ENCODE measurements at places on chromosomes 2 and 18.

DNA sequence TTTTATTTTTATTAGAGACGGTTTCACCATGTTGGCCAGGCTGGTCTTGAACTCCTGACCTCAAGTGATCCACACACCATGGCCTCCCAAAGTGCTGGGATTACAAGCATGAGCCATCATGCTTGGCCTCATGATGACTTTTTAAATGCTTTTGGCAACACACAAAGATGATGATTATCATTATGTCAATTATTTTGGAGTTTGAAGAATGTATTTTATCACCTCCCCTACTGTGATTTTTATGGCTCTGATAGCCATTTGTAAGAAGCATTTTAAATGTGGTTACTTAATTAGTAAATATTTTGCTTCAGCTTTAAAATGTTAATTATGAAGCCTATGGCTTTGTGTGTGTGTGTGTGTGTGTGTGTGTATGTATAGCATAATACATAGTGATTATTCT, 45.1 kb upstream of the RAB27B start:
- DNase-seq, result no peak

DNA sequence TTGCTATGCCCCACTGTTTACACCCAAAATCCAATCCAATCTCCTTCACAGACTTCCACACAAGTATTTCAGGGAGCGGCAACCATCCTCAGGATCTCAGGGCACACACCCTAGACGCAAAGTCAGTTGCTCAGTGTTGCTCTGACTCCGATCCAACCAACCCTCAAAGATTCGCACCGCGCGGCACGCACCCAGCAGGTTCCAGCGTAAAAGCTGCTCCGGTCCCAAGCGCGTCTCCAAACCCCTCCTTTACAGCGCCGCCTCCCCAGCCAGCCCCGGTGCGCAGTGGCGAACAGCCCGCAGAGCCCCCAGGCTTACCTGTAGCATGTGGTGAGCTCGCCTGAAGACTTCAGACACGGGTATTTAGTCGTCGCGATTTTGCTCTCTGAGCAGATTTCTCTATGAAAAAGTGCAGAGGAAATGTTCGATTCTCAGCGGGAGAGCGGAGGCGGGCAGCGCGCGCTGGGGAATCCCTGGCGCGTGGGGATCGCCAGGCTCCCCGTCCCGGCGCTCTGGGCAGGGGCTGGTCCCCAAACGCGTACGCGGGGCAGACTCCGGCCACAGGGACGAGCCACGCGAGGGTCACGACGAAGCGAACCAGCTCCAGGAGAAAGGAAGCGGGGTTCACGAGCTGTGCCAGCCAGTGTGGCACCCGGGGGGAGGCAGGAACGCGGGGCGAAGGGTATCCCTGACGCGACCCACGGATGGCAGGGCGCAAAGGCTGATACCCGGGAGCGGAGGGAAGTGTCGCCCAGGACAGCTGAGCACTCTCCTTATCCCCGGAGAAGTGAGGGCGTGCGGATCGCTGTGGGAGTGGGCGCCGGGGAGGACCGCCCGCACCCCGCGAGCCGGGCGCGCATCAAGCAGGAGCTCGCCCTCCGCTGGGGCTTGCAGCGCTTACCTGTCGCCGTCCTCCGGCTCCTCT, 650 bp downstream of the CCBE1 start:
- peak; percentile 67 for DNase-seq

DNA sequence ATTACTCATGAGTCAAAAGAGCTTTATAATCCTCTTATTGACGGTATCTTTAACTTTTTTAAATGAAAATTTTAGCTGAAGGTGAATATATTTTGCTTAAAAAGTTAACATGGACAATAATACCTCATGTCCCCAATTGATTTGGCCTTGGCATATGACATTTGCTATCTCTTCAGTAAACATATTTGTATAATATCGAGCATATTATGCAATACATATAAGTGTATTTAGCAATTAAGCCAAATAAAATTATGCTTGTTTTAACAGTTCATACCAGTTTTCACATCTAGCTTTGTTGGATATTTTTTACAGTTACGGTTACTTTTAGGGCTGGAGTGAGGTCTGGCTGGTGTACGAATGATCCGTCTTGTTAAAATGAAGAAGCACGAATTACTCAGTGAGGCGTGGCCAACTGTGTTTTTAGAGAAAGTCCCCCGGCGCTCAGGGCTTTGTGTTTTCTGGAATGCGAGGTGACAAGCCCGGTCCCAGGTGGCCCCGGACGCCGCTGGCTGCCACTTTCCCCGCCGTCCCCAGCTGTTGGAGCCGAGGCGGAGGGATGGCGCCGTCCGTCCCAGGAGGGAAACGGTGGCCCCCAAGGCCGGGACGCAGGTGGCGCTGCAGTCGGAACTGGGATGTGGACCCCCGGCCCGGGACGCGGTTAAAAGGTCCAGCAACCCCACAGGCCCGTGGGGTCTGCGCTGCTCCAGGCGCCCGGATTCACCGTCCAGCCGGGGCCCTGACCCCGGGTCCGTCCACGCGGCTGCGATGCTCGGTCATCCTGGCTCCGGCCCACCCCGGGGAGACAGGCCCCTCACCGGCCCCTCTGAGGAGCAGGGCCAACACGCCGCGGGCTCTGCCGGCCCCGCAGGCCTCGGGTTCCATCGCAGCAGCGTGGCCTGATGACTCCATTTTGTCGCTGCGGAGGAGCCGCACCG, 41.3 kb downstream of the TMEM18 start:
- no peak for DNase-seq

DNA sequence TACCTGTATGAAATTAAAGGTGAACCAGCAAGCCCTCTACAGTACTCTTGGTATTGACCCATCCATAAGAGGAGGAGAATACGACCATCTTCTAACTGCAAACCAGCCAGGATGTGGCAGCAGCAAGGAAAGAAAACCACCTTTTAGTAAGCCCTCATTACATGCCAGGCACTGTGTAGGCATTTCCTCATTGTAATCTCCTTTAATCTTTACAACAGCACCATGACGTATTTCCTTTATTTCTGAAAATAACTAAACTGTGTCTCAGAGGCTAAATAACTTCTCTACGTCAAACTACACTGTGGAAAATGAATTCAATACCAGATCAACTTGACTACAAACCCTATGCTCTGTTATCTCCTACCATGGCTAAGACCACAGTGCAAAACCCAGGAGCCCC, 18.2 kb downstream of the WDR35 start:
- DNase-seq, result no peak

DNA sequence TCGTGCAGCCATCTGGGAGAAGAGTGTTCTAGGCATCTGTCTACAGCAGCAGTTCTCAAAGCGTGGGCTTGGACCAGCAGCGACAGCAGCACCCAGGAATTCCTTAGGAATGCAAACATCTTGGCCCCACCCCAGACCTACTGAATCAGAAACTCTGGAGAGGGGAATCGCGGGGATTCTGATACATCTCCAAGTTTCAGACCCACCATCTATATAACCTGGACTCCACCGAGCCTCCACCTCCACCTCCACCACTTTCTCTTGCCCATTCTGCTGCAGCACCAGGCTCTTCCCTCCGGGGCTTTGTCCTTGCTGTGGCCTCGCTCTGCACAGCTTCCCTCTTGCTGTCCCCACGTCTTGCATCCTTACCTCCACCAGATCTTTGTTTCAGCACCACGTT, 256.4 kb downstream of the BCL2 start:
- no peak for DNase-seq

GRCh38 chr2:123002660-123003248, 1022.3 kb upstream of the CNTNAP5 start:
- no peak for DNase-seq

GRCh38 chr2:18790509-18791171, 201.3 kb upstream of the NT5C1B start:
- DNase-seq, result no peak

DNA sequence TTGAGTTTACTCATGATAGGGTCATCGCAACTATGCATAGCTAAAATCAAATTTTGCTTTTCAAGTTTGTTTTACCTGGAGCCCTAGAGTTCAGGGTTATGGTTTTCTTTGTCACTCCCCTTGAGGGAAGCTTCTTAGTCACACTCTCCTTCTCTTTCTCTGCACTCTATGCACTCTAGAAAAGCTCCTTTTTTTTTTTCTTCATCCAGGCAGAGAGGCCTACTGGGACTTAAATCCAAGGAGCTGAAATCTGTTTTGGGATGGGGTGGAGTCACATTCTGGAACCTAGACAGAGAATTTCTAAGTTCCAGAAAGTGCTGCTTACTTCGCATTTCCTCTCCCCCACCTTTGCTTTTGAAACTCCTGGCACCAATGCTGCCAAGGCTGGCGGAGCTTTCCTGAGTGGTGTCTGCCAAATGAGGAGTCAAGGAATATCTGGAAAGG, 19.1 kb upstream of the IL18R1 start:
- no peak for DNase-seq

GRCh38 chr2:9473985-9474360, 378 bp upstream of the IAH1 start:
- peak; percentile 27 for DNase-seq

- DNase-seq, result peak; percentile 80
Observed at GRCh38 chr2:14016289-14016955, 616.1 kb upstream of the LRATD1 start.

DNA sequence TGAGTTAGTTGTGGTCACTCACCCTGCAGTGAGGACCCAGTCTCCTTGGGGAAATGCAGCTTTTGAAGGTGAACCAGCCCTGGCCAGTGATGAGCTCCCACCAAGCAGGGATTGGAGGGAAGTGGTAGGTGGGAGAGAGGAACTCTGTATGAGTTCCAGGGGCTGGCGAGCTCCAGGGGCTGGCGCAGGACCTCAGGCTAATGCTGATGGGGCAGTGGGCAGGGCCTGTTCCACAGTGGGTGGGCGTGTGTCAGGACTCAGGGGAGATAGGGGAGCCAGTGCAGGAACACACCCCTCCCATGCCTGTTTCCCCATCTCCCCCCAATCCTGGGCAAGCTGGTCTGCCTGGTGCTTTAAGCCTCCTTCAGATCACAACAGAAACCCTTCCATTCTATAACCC, 208.4 kb downstream of the DYSF start:
- DNase-seq, result no peak

DNA sequence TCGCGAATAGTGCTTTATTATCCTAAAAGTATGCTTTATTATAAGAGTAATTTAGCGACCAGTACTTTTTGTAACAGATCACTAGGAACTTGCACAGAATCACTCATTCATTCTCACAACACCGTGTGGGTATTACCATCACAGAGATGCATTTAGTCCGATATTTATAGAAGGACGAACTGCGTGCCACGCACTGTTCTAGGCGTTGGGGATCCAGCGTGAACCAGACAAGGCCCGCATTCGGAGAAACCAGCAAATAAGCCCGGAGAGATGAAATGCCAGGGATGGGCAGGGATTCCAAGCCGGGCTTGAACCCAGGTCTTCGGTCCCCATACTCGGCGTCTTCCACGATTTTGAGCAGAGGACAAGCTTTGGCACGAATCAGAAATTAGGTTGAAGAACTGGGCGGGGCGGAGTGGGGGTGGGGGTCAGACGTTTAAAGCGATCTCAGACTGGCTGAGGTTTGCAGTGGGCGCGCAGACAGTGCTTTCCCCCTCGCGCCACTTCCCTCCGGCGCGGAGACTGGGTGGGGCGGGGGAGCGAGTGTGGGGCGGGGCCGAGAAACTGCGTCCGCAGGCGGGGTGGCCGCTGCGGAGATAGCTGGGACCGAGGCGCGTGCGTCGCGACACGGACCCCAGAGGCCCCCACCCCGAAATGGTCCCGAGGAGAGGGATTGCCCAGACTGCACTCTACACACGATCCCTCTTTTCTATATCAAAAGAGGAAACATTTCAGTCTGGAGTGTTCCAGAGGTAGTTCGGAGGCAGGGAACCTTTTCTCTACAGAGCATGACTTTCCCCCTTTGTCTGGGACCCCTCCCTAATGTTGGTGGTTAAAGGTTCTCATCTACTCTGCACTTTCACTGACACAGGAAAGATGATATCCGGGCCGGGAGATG, 1.1 kb upstream of the CXCR4 start:
- DNase-seq, result no peak

All from astrocyte of the spinal cord (primary cell).